ENCODE measurements at places on chromosomes 12 and 14.

DNA sequence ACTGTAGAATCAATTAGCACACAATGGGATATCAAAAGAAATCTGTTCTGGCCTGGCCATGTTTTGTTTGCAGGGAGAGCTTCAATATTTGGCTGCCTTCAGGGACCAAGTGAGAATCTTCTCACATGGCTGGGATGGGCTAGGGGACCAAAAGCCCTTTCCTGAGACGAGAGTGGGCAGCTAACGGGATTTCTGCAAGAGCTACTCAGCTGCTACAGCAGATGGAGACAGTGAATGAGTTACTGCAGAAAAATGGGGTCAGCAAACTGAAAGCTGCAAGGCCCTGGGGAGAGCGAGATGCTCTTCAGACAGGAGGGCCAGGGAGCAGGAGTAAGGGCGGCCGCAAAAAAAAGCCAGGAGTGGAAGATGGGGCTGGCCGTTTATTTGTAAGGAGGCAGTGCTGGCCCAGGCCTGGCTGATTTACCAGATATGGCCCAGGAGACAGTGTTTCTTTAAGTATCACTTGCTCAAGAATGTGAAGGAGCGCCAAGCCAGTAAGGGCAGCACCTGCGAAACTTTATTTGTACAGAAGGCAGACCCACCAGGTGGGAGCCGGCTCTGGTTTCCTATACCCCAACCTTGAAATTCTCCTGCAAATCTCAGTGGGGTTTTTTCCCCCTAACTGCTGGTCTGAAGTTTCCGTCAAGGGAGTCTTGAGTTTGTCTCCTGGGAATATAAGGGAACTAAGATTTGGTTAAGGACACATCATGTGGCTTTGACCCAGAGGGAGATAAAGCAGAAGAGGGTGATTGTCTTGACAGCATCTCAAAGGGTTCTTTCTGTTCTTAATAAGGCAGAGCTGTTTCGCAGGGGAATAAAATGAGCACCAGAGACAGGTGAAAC is 57.8 kb downstream of the SSH1 start:
- DNase-seq = no peak

DNA sequence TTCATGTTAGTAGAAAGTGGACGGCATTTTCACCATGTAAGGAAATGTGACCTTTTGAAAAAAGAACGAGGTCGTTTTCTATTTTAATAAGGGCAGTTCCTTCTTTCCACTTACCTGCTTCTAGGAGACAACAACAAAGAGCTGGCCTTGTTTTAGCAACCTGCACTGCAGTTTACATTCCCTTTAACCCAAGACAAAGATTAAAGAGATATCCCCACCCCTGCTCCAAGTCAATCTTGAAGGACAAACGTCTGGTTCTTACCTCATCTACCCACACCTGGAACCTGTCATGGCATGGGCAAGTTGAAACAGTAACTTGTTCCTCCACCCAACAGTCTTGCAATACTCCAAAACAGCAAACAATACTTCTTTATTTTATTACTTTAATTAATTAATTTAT is 32.7 kb downstream of the ZCCHC8 start:
- DNase-seq = no peak

DNA sequence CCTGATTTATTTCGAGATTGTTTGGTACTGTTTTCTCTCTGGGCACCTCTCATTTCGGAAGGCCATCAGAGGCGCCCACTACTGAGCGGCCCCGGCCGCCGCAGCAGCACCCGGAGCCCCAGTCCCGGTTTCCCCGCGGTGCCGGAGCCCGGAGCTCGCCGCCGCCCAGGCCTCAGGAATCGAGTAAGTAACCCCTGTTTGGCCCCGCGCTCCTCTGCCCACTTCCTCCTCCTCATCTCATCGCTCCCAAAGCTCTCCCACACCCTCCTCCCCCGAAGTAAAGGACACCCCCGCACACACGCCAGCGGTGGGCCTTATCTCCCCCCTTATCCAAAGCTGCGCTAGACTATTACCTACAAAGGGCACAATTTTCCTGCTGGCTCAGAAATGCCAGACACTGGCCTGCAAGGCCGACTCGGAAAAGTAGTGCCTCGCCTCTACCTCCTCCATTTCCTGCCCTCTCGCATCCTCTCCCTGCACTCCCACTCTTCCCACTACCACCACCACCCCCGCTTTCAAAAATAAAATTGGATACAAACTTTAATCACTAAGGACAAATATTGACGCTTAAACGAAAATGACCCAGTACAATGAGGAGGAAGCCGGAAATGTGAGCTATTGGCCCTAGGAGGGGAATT is 637 bp upstream of the FOXG1 start:
- peak; percentile 82 for DNase-seq

DNA sequence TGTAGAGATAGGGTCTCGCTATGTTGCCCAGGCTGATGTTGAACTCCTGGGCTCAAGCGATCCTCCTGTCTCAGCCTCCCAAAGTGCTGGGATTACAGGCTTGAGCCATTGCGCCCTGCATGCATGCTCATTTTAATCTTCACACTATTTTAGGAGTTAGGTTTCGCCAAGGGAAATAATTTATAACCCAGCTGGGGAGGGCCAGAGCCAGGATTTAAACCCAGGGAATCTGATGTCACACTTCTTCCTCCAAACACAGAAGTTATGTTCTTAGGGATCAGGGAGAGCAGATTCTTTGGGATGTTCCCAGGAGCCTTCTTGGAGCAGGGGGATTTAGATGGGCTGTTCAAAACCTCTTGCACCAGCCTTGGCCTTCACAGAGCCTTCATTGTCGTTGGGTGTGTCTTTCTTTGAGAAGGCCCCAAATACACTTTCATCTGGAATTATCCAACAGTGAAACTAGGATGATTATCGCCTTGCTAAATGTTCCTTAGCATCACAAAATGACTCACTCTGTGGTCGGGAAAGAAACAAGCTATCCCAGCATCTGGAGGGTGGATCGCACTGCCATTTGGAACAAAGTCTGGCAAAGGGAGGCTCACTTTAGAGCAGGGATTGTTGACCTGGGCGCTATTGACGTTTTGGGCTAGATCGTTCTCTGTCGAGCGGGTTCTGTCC is 8.2 kb upstream of the PPP1CC start:
- DNase-seq = no peak

- DNase-seq = no peak
Measured at GRCh38 chr14:45633220-45633984, 380.4 kb upstream of the MIS18BP1 start.

DNA sequence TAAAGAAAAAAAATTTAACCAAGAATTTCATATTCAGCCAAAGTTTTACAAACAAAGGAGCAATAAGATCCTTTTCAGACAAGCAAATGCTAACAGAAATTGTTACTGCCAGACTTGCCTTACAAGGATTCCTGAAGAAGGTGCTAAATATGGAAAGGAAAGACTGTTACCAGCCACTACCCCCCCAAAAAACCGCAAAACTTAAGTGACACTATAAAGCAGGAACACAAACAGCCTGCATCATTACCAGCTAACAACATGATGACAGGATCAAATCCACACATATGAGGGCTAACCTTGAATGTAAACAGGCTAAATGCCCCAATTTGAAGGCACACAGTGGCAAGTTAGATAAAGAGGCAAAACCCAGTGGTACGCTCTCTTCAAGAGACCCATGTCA is 55.7 kb downstream of the APOBEC1 start:
- no peak for DNase-seq

GRCh38 chr12:30448038-30448437 is 247.6 kb downstream of the IPO8 start:
- no peak for DNase-seq

- DNase-seq = no peak
Measured at GRCh38 chr12:27534765-27535161, 10.8 kb downstream of the PPFIBP1 start.

- DNase-seq = no peak
Measured at GRCh38 chr12:25254271-25254880, 3.6 kb upstream of the KRAS start.

DNA sequence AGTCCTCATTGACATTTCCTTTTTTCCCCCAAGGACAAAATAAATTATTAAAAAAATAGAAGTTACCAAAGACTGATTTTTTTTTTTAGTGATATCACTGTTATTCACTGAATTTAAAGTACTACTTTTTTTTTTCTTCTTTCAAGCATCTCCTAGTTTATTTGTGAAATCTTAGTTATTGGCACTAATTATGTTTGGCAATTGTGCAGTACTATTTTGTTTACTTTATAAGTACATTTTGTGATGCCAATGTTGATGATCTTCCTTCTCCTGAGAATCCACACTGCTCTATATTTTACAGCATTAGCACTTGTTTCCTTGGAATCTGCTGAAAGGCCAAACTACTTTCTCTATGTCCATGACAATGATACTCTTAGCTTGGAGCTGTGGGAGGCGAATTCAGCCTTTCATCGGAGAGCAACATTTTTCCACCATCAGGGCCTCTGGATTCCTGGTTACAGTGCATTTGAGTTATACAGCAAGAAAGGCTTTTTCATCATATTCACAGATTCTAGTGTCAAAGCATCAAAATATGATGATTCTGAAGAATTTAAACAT is 123.8 kb upstream of the PTPRQ start:
- DNase-seq = no peak

Measured in NCI-H1105 (cell line).